NCI-H2081 (cell line): ENCODE measurements at places on chromosomes 6 and 20.
A peak's percentile ranks its signal among the peaks of the same experiment; 100 is the strongest.

- no peak for DNase-seq
These were observed 62.2 kb upstream of the PLN start for GRCh38 chr6:118485601-118486550.

GRCh38 chr6:122187186-122187585 is 212.3 kb upstream of the HSF2 start:
- no peak for DNase-seq

GRCh38 chr6:101392586-101393230 is 800 bp upstream of the GRIK2 start:
- no peak for DNase-seq

DNA sequence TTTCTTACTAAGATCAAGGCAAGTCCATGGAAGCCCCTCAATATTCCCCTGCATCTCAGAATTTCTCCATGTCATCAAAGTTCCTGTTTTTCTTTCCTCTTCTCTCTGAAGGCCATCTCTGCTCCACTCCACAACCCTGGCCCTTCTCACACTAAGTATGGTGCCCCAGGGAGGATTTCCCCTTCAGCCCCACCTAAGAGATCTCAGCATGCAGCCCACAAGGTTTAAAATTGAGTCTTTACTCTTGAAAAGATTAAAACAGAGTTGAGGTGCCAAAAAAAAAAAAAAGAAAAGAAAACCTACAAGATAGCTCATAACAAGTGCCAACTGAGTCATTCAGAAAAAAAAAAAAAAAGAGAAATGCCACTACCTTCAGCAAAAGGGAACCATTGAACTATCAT is 36.5 kb upstream of the TNFAIP3 start:
- DNase-seq, result no peak

DNA sequence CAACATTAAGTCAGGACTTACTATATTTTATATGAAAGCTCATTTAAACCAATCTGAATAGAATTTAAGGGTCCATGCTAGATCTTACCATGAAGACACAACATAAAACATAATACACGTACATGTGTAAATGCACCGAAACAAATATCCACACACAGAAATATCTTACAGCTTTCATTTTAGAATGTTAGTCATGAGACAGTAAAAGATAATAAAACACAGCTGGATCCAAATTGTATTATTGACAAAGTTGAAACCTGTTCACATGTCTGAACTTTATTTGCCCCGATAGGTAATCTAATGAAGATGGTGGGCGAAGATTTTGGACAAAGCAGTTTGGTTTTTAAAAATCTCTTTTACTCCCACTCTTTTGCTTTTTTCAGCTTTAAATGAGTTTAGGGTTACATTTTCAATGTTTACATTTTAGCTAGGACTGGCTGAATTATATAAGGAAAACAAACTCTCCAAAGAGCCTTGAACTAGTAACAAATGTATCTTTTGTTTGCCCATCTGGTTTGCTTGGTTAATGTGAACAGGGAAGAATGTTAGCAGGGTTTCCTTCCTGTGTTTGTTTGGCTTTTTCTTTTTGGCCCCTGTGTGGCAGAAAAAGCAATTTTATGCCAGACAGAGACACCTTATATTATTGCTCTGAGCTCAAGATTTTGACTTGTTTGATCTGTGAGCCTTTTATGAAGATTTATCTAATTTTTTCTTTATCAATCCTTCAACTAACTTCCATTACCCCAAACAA is 5.1 kb upstream of the TMEM181 start:
- peak; percentile 69 for DNase-seq

- peak; percentile 81 for DNase-seq
These were observed 61.1 kb downstream of the FAM217A start for GRCh38 chr6:4017834-4018170.

- peak; percentile 72 for DNase-seq
These were observed 2.4 kb upstream of the GLYATL3 start for GRCh38 chr6:49497304-49497703.

DNA sequence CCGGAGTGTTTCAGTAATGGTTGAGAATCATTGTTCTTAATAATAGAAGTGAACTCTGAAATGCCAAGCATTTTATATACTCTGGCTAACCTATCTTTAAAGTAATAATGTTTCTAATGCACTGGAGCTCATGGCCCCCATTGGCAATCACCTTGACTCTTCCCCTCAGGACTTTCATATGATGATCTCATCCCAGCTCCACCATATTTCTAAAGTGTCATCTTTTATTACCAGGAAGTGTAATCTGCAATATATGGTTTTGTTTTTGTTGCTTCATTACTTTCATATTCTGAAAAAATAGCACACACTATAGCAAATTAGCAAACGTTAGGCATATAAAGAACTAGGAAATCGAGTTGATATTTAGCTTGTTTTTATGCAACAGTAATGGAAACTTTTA is 60.3 kb downstream of the TULP4 start:
- DNase-seq, result no peak

DNA sequence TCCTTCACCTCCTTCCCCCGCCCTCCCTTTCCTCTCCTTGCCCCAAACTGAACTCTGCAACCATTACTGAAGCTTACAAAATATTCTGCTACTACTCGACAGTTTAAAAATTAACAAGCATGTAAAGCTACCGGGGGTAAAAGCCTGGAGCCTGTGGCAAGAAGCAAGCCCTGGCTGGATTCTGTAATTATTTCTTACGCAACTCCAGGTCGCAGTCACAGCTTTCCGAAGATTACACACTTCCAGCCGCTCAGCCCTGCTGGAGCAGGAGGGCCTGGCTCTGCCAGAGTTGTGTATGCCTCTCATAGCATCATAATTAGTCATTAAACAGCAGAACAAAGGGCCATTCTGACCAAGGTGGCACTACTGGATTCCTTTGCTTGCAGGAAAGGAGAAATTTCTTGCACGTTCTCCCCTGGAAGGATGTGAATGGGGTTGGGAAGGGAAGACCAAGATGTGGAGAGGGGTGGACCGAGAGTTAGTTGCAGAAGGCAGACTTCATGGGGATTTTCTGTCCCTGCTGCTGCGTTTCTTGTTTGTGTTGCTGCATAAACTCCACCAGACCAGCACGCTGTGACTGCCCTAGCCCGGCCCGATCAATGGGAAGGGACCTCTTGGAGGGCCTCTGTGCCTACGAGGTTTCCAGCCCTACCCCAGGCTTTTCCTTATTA is 23.6 kb downstream of the FOXQ1 start:
- DNase-seq, result no peak

DNA sequence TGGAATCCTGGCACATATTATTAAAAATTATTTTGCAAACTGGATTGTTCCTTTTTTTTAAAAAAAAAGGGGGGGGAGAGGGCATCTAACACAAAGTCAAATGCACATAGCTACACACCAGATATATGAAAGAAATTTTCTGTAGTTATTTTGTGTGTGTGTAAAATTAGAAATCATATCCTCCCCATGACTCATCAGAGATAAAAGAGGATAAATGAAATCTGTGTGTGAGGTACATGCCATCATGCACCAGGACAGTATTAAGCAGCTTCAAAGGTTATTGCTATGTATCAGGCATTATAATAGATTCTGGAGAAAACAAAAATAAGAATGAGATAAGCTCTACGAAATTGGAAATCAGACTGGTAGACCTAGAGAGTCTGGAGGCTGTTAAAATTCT is 5.2 kb downstream of the BTBD9 start:
- no peak for DNase-seq

- peak; percentile 9 for DNase-seq
These were observed 2.6 kb downstream of the TRAF3IP2 start for GRCh38 chr6:111603040-111603439.

DNA sequence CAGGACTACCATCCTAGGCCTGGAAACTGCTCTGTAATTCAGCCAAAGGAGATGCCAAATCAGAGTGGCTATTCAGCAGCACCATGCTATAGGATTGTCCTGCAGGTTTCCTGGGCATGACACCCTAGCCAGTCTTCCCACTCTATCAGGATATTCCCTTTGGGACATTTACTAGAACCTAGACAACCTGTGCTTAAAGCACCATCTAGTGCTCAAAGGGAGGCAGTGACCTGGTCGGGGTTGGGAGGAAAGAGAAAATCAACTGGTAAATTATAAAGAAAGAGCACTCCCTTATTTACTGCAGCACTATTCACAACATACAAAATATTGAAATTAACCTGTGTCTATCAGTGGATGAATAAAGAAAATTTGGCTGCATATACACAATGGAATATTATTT is 67.2 kb upstream of the SMLR1 start:
- DNase-seq, result peak; percentile 4

GRCh38 chr6:168676552-168677322 is 235.8 kb downstream of the SMOC2 start:
- DNase-seq, result no peak

DNA sequence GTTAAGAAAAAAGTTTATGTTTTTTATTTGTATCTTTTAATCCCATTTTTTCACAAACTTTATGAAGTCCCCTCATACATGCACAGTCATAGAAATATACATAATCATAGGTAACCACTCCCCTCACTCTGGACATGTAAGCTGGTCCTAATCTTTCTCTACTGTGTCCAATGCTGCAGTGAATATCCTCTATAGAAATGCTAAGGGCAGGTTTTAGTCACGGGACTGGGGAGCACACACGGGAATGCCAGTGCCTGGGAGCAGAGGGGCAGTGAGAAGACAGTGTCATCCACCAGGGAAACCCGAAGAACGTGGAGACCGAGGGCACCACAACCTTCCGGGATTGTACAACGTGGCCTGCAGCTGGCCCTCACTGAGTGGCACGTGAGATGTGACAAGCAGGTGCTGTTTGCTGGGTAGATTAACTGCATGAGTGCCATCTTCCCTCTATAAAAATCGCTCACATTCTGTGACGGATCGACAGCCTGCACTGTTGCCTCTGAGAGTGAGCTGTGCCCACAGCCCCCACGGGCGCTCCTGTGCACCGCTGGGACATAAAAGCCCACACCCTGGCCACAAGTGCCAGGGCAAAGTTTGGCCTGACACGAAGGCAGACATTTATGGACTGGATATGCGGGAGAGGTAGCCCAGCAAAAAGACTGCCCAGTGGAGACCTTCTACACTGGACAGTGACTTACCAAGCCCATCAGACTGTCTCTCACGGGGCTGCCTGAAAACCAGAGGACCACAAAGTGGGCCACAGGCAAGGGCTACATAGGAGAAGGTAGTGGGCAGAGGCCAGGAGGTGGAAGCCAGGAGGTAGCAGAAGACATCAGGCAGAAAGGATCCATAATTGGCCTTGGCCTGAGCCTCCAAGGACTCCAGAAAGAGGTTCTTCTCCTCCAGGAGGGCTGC is 63.2 kb downstream of the FGD2 start:
- no peak for DNase-seq

- peak; percentile 79 for DNase-seq
These were observed 15.7 kb downstream of the NRSN2 start for GRCh38 chr20:362271-363254.

DNA sequence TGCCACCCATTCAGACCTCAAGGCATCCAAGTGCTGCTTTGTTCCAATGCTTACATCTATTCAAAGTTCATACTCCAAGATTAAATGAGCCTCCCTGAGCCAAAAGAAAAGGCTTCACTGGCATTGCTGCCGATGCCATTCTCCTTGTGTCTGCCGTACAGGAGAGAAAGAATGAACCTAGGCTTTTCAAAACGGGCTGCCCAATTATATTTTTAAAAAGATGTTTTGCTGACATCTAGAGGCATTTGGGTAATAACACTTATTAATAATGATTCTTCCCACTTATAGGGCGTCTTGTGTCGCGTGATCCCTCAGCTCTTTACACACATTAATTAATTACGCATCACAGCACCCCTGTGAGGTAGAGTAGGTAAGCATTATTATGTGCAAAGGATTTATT is 545.6 kb downstream of the PKHD1 start:
- no peak for DNase-seq

GRCh38 chr6:33008944-33009861 is at the start of gene HLA-DOA:
Gene HLA-DOA (minus strand): TSS chr6:33009591.
- DNase-seq, result no peak

GRCh38 chr6:39821046-39821740 is 29.0 kb downstream of the DAAM2 start:
- DNase-seq, result no peak

DNA sequence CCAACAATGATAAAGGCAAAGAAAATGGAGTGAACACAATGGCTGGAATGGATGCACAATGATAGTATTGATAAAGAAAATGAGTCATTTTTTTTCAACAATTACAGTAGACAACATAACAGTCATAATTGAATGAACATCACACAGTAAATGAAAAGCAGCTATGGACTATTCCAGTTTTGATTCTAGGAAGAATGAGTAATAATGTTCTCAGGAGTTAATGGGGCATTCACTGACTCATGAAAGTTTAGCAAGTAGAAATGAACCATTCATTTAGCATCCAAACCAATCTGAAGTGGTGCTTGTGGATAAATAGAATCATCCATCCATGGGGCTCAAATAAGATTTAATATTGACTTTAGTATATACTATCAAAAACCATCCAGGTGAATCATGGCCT is 1029.5 kb upstream of the GJE1 start:
- no peak for DNase-seq

- no peak for DNase-seq
These were observed at the start of gene CLPSL1 for GRCh38 chr6:35780719-35781118. Gene CLPSL1 (plus strand): TSS chr6:35781019. CDS start chr6:35781111, 92 bp downstream.

- DNase-seq, result no peak
These were observed 344.0 kb downstream of the PLCB1 start for GRCh38 chr20:8476021-8476420.

DNA sequence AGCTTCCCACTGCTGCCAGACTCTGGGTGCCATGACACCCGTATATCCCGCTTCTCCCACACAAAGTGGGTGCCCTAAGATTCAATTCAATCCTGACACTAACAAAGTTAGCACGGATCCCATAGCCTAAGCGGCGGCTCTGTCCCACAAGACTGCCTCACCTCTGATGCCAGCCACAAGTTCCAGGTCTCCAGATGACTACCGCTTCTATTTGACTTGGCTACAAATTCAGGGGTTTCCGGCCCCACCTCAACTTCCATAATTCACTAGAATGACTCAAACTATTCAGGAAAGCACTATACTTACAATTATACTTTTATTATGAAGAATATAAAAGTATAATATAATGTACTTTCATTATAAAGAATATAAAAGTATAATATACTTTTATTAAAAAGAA is 24.8 kb upstream of the SLC22A23 start:
- DNase-seq, result no peak

GRCh38 chr6:167165858-167166471 is 8.2 kb upstream of the GPR31 start:
- DNase-seq, result no peak

DNA sequence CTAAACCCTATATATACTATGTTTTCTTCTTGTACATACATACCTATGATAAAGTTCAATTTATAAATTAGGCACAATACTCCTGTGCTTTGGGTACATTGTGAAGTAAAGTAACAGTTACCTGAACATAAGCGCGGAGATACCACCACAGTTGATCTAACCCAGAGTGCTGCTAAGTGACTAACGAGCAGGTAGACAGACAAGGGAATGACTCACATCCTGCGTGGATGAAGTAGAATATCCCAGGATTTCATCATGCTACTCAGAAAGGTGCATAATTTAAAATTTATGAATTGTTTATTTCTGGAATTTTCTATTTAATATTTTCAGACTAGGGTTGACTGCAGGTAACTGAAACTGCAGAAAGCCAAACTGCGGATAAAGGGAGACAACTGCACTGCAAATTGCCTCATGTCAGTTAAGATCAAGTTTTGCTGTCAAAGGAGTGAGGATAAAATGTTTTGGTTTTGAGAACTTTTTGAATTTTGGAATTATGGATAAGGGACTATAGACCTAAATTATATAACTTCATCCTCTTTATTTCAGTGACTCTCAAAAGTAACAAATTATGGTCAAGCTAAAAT is 14.4 kb downstream of the MKKS start:
- DNase-seq, result no peak
